Chondrocyte (in vitro differentiated cells): ENCODE measurements at places on chromosomes 1 and 21. TPM values are rescaled to one million over a fixed set of nuclear protein-coding genes. Genes with fewer than 3 reads are reported as not detected.
A peak's percentile ranks its signal among the peaks of the same experiment; 100 is the strongest.

DNA sequence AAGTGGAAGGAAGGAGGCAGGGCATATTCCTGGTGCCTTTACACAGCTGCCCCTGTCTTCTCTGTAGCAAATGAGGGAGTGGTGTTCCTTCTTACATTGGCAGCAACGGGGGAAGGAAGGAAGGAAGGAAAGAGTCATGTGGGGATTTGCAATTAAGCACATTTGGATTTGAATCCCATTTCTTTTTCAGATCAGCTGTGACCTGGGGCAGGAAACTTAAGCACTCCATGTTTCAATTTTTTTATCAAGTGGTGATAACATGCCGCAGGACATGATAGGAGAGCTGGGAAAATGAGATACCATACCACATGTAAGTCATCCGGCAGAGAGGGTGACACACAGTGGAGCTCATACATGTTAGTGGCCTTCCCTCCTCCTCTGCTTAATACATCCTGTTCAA lies 186.8 kb downstream of the APP start:
- no peak overlapping the region for H3K4me3 ChIP-seq
- no peak overlapping the region for H3K27ac ChIP-seq
- H3K27me3 ChIP-seq = no peaks in the 10 kb centered on the region
- no peak for DNase-seq
- peaks cover 32% of the 10 kb centered on the region for H3K36me3 ChIP-seq
- H3K4me1 ChIP-seq = no peaks in the 10 kb centered on the region

GRCh38 chr1:113488576-113489177 lies 98.4 kb downstream of the MAGI3 start:
- peaks cover 24% of the 10 kb centered on the region for H3K36me3 ChIP-seq
- H3K27ac ChIP-seq = no peak overlapping the region
- peak; percentile 59 for DNase-seq

DNA sequence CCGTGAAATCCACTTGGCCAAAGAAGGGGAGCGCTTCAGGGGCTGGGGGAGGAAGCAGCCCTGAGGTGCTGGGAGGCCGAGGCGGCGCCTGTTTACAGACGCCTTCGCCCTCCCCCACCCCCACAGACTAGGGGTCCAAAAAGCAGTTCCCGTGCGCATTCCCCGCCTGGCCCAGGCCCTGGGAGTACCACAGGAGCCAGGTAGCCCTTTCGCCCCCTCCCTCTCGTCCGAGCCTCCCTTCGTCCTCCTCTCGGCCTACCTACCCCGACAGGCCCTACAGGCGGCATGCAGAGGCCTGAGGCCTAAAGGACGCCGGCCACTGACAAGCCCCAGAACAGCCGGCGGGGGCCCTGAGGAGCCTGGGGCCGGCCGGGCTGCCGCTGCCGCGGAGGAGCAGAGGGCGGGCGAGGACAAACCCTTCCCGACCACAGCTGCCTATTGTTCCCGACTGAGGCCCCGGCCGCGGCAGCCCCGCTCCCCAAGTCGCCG lies 522 bp downstream of the RC3H1 start:
- H3K4me3 ChIP-seq = peak overlapping the region; percentile 93
- peak overlapping the region; percentile 87 for H3K27ac ChIP-seq
- DNase-seq = no peak
- H3K4me1 ChIP-seq = peaks cover 50% of the 10 kb centered on the region
- no peaks in the 10 kb centered on the region for H3K27me3 ChIP-seq
- H3K36me3 ChIP-seq = no peaks in the 10 kb centered on the region

- H3K36me3 ChIP-seq = no peaks in the 10 kb centered on the region
- no peak overlapping the region for H3K4me3 ChIP-seq
- H3K27me3 ChIP-seq = peaks cover 39% of the 10 kb centered on the region
- H3K27ac ChIP-seq = no peak overlapping the region
Observed at GRCh38 chr1:22281521-22282363, 138.8 kb upstream of the WNT4 start.

GRCh38 chr1:31483012-31483946 lies 70.3 kb downstream of the SERINC2 start:
- peaks cover 2% of the 10 kb centered on the region for H3K36me3 ChIP-seq
- H3K27me3 ChIP-seq = peaks cover 4% of the 10 kb centered on the region
- peak overlapping the region; percentile 77 for H3K27ac ChIP-seq
- H3K4me3 ChIP-seq = no peak overlapping the region
- H3K4me1 ChIP-seq = no peaks in the 10 kb centered on the region

DNA sequence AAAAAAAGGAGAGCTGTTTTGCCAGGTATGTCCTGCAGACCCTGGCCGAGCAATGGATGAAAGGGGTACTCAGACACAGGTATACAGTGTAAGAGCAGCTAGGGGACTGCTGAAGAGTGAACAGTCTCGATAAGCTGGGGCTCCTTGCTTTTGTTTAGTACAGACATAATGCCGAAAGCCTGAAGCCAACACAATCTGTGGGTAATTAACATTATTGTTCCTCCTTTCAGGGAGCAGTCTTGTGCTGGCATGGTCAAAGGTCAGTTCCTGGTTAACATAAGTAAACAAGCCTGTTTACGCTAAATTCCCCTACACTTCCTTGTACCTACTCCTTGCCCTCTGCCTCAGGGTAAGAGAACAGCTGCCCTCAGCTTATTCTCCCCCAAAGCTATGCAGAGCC lies 272.3 kb upstream of the ST6GALNAC5 start:
- no peak overlapping the region for H3K4me3 ChIP-seq
- no peaks in the 10 kb centered on the region for H3K36me3 ChIP-seq
- DNase-seq = no peak
- H3K27ac ChIP-seq = no peak overlapping the region

OR2G6 gene
- not detected in 3 replicates for total RNA-seq

DNA sequence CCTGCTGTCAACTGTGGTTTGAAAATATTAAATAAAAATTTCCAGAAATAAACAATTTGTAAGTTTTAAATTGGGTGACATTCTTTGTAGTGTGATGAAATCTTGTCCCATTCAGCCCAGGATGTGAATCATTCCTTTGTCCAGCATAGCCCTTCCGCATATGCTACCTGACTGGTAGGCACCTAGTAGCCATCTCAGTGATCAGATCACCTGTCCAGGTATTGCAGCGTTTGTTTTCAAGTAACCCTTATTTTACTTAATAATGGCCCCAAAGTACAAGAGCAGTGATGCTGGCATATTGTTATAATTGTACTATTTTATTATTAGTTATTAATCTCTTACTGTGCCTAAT lies 351.6 kb upstream of the B3GALT2 start:
- no peak overlapping the region for H3K4me3 ChIP-seq
- no peaks in the 10 kb centered on the region for H3K36me3 ChIP-seq
- no peaks in the 10 kb centered on the region for H3K27me3 ChIP-seq
- peaks cover 13% of the 10 kb centered on the region for H3K4me1 ChIP-seq

- H3K4me1 ChIP-seq = peaks cover 8% of the 10 kb centered on the region
- H3K4me3 ChIP-seq = no peak overlapping the region
- peaks cover 3% of the 10 kb centered on the region for H3K36me3 ChIP-seq
- no peak overlapping the region for H3K27ac ChIP-seq
- DNase-seq = peak; percentile 60
- peaks cover 5% of the 10 kb centered on the region for H3K27me3 ChIP-seq
Observed at GRCh38 chr1:54558434-54559030, 10.5 kb downstream of the ACOT11 start.

TMPRSS15 gene
- 0.97 TPM in 1 of 3 replicates, not detected in the others for total RNA-seq

DNA sequence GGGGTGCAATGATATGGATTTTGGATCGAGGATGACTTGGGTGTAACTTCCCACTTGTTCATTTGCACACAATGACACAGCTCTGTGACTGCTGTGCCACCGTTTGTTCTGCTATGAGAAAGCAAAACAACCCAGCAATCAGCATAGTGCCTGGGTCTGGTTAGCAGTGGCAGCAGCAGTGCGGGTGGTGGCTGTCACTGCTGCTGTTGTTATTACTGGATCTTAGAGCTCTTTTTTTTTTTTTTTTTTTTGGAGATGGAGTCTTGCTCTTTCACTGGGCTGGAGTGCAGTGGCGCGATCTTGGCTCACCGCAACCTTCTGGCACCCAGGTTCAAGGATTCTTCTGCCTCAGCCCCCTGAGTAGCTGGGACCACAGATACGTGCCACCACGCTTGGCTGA lies 56.9 kb downstream of the TBCE start:
- H3K4me3 ChIP-seq = no peak overlapping the region
- no peaks in the 10 kb centered on the region for H3K4me1 ChIP-seq
- no peaks in the 10 kb centered on the region for H3K36me3 ChIP-seq
- no peak for DNase-seq
- H3K27me3 ChIP-seq = no peaks in the 10 kb centered on the region

SLC35D1 gene
- 9.2 to 14.8 TPM (median 9.3 TPM) in 3 replicates for total RNA-seq
